ENCODE measurements at places on chromosomes 3 and 15. TPM values are rescaled to one million over a fixed set of nuclear protein-coding genes. Genes with fewer than 3 reads are reported as not detected.

DNA sequence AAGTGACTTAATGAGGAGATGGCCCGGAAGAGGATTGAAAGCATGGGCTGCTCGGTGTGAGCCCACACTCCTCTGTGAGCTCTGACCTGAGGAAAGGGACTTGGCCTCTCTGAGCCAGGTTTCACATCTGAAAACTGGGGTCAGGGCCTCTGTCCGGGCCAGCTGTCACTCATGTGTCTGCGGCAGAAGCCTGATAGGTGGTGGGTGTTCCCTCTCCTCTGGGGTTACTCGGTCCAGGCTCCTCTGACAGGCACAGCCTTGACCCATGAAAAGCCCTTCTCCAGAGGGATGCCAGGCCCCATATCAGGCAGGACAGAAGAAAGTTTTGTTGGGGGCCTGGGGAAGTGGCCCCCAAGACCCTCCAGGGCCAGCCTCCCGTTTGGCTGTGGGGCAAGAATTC lies 131.4 kb downstream of the CHSY1 start:
- no peak for DNase-seq

DNA sequence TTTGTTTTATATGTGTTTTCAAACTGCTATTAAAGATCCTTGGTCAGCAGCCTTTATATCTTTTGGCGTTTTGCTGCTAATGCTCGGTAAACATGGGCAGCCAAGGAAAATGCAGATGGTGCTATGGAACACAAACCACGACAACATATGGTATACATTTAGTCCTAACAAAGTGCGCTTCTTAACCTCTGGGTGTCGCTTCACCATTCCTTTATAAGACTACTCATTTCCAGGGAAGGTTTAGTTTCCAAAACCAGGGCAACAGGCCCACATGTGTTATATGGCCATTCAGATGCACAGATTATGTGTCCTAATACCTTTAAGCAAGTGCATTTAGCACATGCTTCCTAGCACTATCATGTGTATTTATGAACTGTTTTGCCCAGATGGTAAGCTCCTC lies 14.7 kb downstream of the SHOX2 start:
- peak; percentile 51 for DNase-seq

DNA sequence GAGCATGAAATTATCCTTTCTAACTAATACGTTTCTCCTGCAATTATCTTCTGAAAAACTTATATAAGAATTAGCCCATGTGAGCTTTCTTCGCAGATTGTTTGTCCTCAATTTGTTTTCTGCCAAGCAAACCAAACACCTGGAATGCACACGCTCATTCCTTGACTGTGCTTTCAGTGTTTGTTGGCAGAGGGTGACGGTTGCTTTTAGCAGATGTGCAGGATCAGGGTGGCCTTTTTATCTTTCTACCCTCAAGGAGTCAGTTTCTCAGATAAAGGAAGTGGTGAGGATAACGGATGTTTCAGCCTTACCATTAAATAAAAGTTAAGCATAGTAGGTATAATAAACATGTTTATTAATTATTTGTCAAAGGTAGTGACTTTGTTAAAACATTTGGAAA lies 15.2 kb downstream of the ARPP21 start:
- no peak for DNase-seq

- DNase-seq = peak; percentile 0
These were observed 247.3 kb upstream of the KCNH8 start for GRCh38 chr3:18900994-18901393.

GRCh38 chr15:67504796-67505195 lies 16.1 kb upstream of the C15orf61 start:
- DNase-seq = peak; percentile 65

DNA sequence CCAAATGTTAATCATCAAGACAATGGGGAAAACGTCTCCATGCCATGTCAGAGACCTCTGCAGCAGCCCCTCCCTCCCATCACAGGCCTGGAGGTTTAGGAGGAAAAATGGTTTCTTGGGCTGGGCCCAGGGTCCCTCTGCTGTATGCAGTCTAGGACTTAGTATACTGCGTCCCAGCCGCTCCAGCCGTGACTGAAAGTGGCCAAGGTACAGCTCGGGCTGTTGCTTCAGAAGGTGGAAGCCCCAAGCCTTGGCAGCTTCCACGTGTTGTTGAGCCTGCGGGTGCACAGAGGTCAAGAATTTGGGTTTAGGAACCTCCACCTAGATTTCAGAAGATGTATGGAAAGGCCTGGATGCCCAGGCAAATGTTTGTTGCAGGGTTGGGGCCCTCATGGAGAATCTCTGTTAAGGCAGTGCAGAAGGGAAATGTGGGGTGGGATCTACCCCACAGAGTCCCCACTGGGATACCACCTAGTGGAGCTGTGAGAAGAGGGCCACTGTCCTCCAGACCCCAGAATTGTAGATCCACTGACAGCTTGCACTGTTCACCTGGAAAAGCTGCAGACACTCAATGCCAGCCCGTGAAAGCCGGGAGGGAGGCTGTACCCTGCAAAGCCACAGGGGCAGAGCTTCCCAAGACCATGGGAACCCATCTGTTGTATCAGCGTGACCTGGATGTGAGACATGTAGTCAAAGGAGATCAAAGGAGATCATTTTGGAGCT lies 25.0 kb downstream of the NECTIN3 start:
- no peak for DNase-seq

DNA sequence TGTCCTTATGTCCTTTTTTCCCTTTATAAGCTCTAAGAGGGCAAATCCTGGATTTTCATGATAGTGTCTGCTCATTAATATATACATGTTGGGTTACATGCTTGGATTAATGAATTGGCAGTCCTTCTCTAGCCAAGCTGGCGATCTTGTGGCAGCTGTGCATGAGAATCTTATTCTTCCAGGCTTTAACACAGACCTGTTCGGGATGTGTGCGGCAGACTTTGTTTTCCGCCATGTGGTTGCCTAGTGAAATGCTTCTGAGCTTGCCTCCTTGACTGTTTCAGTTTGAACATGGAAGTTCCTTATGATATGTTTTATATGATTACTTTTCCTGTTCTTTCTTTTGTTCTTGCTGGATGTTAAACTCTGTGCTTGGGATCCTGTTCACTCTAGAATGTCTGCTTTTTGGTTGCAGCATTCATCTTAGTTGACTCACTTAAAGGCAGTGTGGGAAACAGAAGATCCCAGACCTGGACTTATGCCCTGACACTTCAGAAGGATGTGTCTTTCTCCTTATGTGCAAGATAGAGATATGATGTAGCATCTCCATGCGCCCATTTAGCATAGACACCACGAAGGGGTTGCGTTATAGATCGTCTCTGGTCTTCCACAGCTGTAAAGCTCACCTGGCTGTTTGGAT lies 7.2 kb downstream of the CHCHD6 start:
- DNase-seq = peak; percentile 10

Gene SEMA3F
- total RNA-seq = 0.32 TPM

Gene TGM5
- total RNA-seq = not detected

Gene OR5K3
- not detected for total RNA-seq

Gene SH3BP5
- total RNA-seq = 10.3 TPM

Gene FAM81A
- total RNA-seq = under 0.01 TPM

Gene NEK4
- total RNA-seq = 33.2 TPM

Gene GLDN
- 0.32 TPM for total RNA-seq

Data from fibroblast of villous mesenchyme (primary cell).